Cardiac septum (tissue), 1 donor: ENCODE measurements at places on chromosomes 12 and 14. TPM values are rescaled to one million over a fixed set of nuclear protein-coding genes. Genes with fewer than 3 reads are reported as not detected.

DNA sequence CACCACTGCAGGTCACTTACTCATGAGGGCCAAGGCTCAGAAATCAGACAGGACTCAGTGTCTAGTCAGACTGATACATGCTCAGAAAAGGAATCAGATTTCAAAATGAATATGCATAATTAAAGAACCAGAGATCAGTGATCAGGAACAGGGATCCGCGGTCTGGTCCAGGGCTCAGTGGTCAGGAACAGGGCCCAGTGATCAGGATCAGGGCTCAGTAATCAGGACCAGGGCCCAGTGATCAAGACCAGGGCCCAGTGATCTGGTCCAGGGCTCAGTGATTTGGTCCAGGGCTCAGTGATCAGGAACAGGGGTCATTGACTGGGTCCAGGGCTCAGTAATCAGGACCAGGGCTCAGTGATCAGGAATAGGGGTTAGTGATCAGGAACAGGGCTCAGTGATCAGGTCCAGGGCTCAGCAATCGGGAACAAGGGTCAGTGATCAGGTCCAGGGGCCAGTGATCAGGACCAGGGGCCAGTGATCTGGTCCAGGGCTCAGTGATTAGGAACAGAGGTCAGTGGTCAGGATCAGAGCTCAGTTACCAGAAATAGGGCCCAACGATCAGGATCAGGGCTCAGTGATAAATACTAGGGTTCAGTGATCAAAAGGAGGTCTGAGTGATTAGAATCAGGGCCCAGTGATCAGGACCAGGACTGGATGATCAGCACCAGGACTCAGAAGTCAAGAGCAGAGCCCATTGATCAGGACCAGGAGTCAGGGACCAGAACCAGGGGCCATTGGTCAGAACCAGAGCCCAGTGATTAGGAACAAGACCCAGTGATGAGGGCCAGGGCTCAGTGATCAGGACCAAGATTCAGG, 175.3 kb downstream of the TMEM121 start:
- DNase-seq, result no peak

- no peak for DNase-seq
These were observed 3.9 kb downstream of the CCDC197 start for GRCh38 chr14:94001016-94001415.

- no peak for DNase-seq
These were observed 82.8 kb downstream of the RIN3 start for GRCh38 chr14:92596331-92596907.

- DNase-seq, result no peak
These were observed 16.0 kb upstream of the SERPINA4 start for GRCh38 chr14:94545131-94545841.

GRCh38 chr12:31999692-32000091, 40.5 kb downstream of the RESF1 start:
- no peak for DNase-seq

DNA sequence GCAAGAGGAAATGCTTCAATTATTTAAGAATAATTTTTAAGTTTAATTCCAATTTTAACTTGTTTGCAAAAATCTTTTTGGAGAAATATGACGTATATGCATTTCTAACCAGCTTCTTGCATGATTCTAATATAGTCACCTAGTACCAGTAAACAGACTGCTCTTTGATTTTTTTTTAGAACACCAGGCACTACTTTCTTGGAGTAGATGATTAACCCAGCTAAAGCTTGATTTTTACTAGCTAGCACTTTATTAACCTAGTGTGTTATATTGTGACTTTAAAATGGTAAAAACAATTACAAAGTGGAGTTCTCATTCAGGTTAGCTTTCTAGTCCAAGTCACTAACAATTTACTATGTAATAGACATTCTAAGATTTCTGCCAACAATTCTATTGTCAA, 32.6 kb upstream of the FGD4 start:
- DNase-seq, result no peak

GRCh38 chr12:18640321-18640955, 97.4 kb downstream of the PLCZ1 start:
- DNase-seq, result no peak

- DNase-seq, result no peak
These were observed 65.6 kb downstream of the FERMT2 start for GRCh38 chr14:52885230-52885629.

DNA sequence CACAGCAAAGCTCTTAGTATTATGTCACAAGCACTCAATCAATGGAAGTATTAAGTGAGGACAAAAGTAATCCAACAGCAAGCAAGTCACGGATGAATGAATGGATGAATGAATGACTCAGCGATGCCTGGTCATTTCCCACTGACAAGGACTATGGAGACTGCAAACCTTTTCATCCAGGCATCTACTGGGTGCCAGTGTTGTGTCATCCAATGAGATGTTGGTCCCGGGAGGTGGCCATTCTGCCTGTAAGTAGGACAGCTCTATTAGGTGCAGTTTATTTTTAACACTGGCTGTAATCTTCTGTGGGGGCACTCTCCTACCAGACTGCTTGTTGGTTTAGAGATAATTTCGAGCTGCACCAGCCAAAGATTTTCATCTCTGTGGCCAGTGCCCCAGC, 39.4 kb downstream of the STAB2 start:
- peak; percentile 80 for DNase-seq

GRCh38 chr12:119296535-119296934, 38.0 kb upstream of the CCDC60 start:
- no peak for DNase-seq

- no peak for DNase-seq
These were observed 83.3 kb upstream of the SLC38A4 start for GRCh38 chr12:46908936-46909635.

DNA sequence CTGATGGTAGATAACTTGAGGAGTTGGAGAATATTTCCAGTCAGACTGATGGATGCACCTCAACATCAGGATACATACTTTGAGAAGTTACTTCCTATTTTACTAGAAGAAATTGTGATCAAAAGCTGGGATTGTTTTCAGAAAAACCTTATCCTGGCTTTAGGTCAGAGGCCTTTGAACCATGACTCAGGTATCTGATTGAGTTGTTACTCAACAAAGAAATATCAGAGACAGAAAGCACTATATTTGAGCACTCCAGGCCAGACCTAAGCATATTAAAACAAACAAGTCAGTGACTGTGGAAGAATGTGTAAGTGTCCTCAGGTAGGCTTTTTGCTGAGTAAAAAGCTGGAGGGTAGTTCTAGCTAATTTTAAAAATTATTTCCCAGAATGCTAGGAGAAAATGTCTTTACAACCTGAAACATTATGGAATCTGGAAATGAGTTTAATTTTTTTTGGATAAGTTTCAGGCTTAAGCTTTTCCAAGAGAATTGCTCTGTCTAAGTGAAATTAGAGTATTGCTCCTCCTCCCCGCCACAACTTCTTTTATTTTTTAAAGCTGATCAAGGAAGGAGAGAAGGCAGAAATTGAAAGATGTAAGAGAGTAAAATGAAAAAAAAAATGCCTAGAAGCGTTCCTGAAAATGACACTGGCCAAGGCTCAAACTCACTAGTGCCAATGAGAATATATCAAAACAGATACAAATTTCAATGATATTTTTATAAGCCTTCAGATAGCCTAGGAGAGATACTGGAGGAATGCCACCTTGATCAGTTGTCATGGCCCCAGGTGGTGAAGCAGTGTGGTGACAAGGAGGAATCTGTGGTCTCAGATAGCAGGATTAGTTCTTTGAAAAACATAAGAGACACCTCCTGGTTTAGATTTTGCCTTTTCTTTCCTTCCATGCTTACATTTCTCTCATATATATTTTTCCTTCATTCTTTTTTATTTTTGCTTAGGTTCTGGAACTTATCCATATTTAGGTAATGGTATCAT, 790.3 kb downstream of the TMTC2 start:
- DNase-seq, result no peak

DNA sequence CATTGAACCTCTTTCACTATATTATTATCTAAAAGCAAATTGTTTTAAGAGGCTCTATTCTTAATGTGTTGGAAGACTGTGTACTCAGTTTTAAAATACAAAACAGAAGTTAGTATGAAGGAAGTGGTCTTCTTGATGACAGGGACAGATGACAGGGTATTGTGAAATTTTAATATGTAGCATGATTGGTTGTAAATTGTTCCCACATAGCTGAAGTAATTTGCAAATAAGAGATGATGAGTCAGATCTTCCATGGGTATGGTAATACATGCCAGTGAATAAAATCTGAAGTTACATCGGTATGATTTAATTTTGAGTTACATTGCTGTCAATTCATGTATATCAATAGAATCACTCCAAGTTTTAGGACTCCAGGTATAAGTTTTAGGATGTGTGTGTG, 454.8 kb downstream of the AEBP2 start:
- DNase-seq, result no peak

DNA sequence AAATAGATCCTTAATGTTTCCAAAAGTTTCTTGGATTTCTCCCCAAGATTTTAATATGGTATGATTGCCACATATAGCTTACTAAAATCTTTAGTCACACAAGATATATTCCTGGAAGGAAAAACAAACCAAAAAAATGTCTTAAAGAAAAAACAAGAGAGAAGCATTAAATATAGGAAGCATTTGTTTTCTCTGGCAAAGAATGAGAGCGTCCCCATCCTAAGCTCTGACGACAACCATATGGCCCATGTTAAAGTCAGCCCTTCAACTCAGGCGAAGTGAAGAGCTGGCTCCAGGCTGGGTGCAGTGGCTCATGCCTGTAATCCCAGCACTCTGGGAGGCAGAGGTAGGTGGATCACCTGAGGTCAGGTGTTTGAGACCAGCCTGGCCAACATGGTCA, 35.6 kb downstream of the GCH1 start:
- no peak for DNase-seq

DNA sequence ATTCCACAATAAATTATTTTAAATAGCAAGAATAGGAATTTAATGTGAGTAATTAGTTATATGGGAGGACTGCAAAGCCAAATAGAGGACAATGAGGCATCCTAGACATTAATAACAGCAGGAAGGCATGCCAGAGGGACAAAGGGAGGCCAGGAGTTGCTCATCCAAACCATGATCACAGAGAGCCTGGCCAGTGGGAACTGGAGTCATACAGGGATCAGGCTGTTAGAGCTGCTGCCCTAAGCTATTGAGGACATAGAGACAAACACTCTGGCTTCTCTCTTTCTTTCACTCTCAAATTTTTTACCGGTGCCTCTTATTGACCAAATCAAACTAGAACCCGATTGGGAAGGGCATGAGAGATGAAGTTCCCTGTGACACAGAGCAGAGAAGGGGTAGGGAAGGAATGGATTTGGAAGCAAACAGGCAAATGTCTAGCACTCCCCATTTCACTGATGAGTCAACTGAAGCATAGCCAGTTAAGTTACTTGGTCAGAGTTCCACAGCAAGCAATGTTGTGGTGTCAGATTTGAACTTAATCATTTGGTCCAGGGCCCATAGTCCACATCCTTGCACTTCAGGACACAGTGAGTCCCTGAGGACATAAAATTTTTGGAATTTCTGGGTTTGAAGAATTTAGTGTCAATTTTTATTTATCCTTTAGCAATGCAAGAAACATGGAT, 17.9 kb upstream of the CFAP54 start:
- no peak for DNase-seq

GRCh38 chr12:62757048-62757447, 177.9 kb downstream of the PPM1H start:
- no peak for DNase-seq

- DNase-seq, result no peak
These were observed 72.1 kb downstream of the PRIMA1 start for GRCh38 chr14:93716002-93716745.

GRCh38 chr14:89332031-89332430, 85.0 kb downstream of the FOXN3 start:
- no peak for DNase-seq

DNA sequence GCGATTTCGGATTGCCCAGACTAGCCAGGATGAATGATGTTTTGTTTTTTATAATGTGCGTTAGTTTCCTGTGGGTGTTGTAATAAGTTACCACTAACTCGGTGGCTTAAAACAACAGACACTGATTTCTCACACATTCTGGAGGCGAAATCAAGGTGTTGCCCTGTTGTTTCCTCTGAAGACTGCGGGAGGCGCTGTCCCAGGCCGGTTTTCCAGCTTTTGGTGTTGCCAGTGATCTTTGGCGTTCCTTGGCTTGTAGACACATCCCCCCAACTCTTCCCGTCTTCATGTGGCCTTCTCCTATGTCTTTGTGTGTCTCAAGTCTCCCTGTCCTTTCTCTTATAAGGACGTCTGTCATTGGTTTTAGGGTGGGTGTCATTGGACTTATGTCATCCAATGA, 267.7 kb downstream of the AACS start:
- no peak for DNase-seq

- DNase-seq, result no peak
These were observed 84.1 kb downstream of the ATP23 start for GRCh38 chr12:58025431-58025830.

- no peak for DNase-seq
These were observed 867 bp downstream of the RD3L start for GRCh38 chr14:103941462-103941861.

GRCh38 chr14:18688346-18688745, 87.4 kb downstream of the OR11H12 start:
- no peak for DNase-seq

DNA sequence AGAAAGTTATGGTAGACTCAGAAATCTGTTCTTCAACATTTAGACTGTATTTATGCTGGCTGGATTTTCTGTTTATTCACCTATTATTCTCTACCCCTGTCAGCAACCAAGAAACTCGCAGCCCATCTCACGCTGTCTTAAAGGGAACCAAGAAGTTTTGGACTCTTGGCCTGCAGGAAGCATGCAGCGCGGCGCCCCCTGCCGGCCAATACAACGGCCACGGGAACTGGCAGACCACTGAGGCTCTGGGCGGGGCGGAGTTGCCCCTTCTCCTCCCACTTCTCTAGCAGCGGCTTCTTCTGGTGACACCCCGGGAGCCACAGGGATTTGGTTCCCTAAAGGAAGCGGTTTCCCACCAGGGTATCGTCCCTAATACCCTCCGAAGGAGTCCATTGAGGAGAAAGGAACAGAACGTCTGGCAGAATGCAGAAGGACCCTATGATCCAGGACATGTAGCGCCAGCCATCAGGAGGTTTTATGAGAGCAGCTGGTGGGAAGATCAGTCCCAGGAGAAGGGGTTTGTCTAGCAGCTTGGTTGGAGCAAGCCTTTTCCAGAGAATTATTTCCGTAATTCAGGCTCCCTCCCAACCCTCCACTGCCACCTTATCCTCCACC, 21.0 kb upstream of the RNASE2 start:
- no peak for DNase-seq

GRCh38 chr14:61406198-61406597, 84.8 kb downstream of the PRKCH start:
- no peak for DNase-seq

DNA sequence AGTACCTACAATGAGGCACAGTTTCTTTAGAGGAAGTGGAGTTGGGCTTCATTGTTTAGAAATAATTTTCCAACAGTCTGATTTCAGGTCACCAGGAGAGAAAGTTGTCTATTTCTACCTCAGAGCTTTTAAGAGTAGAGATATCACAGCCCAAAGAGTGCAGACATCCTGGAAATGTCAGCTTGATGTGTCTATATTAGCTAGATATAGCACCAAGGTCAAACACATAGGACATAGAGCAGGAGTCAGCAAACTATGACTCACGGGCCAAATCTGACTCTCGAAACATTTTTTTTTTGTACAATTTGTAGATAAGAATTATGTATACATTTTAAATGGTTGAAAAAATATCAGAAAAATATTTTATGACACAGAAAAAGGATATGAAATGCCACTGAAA, 53.7 kb downstream of the KCNC2 start:
- no peak for DNase-seq

SLC6A12 gene
- total RNA-seq, result 2.7 TPM

TAS2R30 gene
- 2.2 TPM for total RNA-seq

TMEM229B gene
- 1.6 TPM for total RNA-seq

ANKRD13A gene
- 15.5 TPM for total RNA-seq

HHIPL1 gene
- total RNA-seq, result 1.9 TPM

AACS gene
- 9.0 TPM for total RNA-seq

TAS2R19 gene
- 1.5 TPM for total RNA-seq

MUCL1 gene
- not detected for total RNA-seq

CYP27B1 gene
- total RNA-seq, result 0.24 TPM

AKAP3 gene
- 2.6 TPM for total RNA-seq
